ENCODE measurements at places on chromosomes 16 and 17.

- no peak for DNase-seq
Observed at GRCh38 chr17:22441776-22442175, 749.5 kb downstream of the KCNJ18 start.

DNA sequence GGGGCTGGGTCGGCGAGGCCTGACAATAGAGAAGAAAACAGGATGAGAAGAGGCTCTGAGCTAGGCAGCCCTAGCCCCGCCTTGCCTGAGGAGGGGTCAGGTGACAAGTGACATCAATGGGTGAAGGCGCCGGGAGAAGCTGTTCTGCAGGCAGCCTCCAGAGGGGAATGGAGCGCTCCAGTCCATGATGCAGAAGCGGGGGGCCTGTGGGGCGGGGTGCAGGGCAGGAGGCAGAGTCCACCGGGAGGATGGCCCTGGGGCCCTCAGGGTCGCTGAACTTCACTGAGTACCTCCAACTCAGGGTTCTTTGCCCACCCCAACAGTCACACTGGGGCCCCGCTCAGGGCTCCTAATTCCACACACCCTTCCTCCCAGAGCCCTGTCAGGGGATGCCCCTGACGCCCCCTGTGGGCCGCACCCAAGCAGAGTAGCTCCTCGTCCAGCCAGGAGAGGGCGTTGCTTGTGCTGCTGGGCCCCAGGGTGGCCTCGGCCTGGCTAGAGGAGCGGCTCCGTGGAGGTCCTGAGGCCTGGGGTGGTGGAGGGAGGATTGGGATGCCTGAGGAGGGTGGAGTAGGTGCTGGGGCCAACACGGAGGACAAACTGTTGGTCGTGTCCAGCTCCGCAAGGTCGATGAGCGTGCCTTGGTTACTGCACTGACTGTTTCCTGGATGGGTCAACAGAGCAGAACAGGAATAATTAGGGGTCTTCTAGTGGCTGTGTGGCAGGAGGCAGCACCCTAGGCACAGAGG, 20.8 kb downstream of the GGA3 start:
- DNase-seq, result no peak

- DNase-seq, result no peak
Observed at GRCh38 chr16:72025404-72026114, 17.0 kb downstream of the DHODH start.

DNA sequence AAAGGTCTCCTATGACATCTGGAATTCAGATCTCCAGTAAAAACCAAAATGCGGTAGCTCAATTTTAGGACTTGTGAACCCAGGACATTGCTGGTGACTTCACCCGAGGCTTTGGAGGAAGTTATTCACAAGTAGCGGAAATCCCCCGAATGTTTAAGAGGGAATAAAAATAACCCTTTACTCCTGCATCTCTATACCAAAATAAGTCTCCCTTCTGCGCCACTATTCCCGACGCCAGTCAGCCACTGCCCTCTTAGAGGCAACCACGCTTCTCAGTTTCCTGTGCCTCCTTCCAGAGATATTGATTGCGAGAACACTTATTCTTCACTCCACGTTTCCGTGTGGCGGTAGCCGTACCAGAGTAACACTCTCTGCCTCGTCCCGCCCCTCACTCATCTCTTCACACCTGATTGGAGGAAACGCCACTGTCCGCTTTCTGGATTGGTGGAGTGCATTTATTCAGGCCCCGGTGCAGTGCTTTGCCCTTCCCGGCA, 27.4 kb downstream of the EMP2 start:
- no peak for DNase-seq

GRCh38 chr17:45221081-45222013, at the start of gene FMNL1:
TSS of gene FMNL1 (plus strand) at chr17:45221885. CDS start at chr17:45222125, 240 bp downstream.
- no peak for DNase-seq

GRCh38 chr17:56601591-56601990, 8.1 kb downstream of the NOG start:
- DNase-seq, result no peak

GRCh38 chr17:7435676-7436555, 681 bp downstream of the TMEM102 start:
- peak; percentile 26 for DNase-seq

GRCh38 chr17:45020354-45021138, 30.9 kb downstream of the DCAKD start:
- DNase-seq, result no peak

GRCh38 chr16:22240023-22240710, 34.1 kb downstream of the EEF2K start:
- no peak for DNase-seq

DNA sequence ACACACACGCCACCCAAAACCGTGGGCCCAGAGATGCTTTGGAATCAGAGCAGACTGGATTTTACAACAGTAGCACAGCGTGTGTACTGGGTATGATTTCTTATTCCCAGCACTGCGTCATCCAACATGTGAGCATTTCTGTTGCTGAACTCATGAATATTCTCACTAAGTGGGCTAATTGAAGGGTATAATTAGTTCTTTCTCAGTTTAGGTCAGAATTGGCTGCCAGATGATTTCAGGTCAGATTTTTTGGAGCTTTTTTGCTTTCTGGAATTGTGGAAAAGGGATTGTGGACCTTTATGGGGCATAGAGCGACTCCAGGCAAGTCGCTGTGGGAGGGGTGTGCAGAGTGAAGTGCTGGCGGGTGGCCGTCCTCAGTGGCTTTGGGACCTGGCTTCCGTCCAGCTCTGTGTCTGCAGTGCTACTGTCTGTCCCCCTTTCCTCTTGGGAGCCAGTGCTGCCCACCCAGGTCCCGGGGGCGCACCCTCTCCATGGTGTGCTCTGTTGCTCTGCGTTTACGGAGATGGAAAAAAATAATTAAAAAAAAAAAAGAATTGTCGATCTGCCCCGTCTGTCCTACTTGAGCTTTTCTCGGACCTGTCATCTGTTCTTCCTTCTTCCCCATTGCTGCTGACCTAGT, 25.0 kb downstream of the FOXK2 start:
- no peak for DNase-seq

GRCh38 chr16:1992704-1993317, 3.0 kb downstream of the SYNGR3 start:
- DNase-seq, result no peak

GRCh38 chr16:1706386-1707192, 594 bp downstream of the MAPK8IP3 start:
- DNase-seq, result no peak

DNA sequence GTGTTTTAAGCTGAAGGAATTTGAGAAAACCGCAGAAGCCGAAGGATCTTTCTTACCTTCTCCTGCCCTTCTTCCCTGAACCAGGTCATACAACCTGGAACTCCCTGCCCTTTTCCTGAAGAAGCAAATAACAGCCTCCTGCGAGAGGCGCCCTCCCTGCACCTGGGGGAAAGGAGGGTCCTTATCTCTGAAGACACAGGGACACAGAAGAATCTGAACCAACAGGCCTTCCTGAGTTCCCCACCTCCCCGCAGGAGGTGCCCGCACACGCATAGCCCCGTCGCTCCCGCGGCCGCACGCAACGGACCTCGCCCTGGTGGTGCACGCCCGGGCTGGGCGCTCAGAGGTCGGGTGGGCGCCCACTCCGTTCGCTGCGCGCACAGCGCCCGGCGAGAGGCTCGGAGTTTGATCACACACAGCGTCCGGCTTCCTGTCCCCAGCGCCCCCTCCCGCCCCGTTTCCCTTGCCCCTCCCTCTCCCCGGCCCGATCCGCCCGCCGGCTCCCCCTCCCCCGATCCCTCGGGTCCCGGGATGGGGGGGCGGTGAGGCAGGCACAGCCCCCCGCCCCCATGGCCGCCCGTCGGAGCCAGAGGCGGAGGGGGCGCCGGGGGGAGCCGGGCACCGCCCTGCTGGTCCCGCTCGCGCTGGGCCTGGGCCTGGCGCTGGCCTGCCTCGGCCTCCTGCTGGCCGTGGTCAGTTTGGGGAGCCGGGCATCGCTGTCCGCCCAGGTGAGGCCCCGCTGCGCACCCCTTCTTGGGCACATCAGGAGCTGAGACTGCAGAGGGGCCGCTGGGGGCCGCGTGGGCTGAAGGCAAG, at the start of gene TNFSF12:
Gene TNFSF12 (plus strand): TSS at position 474 of the 816 bp plus-strand sequence. CDS start 96 bp downstream, at position 570.
- peak; percentile 35 for DNase-seq

DNA sequence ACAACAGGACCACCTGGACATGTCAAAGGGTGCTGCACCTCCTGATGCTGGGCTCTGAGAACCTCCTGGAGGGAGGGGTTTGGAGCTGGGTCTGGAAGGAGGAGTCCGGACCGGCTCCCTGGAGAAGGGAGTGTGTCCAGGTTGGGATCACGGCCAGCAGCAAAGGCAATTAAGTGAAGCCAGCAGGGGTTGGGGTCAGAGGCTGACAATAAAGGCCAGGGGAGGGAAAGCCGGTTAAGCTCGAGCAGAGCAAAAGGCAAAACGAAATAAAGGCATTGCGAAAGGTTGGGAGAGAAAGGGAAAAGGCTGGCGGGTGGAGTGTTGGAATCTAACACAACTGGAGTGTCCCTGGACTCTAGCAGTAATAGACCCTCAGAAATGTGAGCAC, 992 bp upstream of the CACNG4 start:
- no peak for DNase-seq

DNA sequence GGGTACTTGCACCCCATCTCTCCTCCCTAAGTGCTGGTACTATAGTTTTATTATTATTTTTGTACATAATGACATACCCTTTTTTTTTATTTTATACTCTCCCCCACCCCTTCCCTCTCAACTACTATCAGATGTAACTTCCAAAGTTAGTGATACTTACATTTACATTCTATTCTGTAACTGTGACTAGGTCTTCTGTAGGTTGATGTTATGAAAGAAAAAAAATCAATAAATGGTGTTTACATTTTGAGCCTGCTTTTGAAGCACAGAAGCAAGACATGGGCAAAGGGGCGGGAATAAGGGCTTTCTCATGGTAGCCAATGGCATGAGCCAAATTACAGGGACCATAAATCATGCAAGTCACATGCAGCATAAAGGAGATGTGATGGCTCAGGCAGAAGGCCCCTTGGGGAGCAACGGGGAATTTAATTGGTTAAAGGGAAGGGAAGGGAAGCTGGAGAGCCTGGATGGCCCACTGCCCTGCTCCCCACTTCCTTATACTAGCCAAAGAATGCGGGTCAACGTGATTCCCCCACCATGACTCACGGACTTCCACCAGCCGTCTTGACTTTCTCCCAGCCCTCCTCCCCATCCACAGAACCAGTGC, 2.4 kb upstream of the ACSF2 start:
- DNase-seq, result peak; percentile 35

- DNase-seq, result no peak
Observed at GRCh38 chr16:80564394-80564793, 23.6 kb downstream of the DYNLRB2 start.

- peak; percentile 11 for DNase-seq
Observed at GRCh38 chr17:77690271-77691161, 268.0 kb upstream of the TNRC6C start.

- no peak for DNase-seq
Observed at GRCh38 chr17:57889892-57890856, 40.3 kb upstream of the MRPS23 start.

DNA sequence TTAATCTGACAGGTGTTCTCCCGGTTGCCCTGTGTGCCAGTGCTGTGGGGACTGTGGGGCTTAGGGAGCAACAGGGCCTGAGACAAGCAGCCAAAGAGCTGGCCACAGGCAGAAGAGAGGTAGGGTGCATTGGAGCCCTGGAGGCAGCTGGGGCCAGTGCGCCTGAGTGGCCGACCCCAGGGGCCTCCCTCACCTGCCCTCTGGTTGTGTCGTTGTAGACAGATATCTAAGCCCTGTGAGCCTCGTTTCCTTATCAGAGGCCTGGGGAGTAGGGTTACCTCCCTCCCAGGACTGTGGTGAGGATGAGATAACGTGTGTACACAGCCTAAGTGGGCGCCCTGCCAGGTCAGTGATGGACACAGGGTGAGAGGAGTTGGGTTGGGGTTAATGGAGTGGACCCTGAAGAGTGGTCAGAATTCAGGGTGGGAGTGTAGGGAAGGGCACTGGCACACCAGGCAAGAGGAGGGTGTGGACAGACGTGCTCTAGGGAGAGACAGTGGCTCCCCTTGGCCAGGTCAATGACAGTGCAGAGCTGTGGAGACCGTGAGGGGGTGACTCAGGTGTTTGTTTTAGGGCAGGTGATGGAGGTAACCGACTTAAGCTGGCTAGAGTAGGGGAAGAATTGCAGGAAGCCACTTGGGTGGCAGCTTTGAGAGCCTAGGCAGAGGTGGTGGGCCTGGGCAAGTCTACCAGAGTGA, 3.4 kb downstream of the NARF start:
- no peak for DNase-seq

DNA sequence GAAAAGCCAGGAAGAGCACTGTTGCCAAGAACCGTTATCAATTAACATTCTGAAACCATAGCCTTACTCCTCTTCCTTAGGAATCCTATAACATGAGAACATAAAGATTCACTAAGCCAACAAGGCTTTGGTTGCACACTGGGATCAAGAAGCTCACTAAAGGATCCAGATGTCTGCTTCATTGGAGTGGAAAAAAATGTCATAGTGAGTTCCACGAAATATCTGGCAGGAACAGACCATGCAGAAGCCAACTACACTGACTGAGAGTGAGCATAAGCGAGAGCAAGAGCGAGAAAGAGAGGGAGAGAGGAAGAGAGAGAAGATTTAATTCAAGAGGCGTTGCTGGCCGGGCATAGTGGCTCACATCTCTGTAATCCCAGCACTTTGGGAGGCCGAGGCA, 13.4 kb upstream of the MEIOC start:
- no peak for DNase-seq

DNA sequence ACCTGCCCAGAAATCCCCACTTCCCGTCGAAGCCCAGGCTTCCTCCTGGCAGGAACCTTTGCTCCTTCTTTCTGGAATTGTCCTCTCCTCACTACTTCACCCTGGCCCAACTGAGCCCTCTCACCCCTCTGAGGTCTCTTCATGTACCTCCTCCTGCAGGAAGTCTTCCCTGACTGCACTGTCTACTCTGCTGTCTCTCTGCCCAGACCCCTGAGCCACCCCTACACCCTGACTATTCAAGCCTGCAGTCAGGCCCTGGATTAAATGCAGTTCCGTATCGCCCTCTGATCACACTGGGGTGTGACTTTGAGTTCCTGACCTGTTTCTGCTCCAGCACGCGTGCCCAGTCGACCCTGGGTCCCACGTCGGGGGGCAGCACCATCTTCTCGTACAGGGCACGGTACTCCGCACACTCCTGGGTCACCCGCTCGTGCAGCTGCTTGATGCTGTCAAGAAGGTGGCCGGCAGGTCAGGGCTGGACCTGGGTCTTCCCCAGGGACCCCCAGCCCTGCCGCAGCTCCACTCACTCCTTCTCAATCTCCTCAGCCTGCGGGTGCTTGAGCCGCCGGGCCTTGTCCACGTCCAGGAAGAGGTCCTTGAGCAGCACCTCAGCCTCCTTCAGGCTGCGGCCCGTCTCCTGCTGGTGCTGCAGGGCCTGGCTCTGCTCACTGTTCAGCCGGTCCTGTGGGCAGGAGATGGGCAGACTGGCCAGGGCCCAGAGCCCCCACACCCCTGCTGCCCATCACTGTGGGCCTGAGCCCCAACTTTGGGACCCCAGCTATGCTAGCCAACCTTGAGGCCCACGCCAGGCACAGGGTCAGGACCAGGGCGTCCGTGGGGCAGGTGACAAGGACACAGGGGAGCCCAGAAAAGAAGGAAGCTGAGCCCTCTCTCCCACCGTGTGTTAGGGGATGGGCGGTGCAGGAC, 3.9 kb downstream of the EVPL start:
- DNase-seq, result no peak

DNA sequence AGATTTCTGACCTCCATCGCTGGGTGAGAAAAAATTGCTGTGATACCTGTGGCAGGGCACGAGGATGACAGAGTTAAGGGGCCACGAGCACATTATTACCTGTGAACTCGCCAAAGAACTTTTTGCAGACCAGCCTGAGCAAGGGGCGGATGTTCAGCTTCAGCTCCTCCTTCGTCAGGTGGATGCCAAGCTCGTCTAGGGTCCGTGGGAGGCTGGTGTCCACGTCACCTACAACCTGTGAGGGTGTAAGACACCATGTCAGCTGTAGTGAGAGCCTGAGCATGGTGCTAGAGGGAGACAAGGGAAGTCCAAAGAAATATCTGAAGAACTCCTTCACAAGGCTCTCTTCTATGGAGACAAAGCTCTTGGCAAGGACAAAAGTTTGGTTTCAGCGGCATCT, 17.1 kb downstream of the HIGD1B start:
- no peak for DNase-seq

All from foreskin melanocyte (primary cell).